ENCODE measurements at places on chromosomes 2 and 18.

- no peak for DNase-seq
Measured at GRCh38 chr2:240133401-240133800, 2.7 kb downstream of the COPS9 start.

GRCh38 chr18:13487237-13487636 is 239.1 kb downstream of the FAM210A start:
- DNase-seq: no peak

GRCh38 chr2:112791019-112791418 is 6.7 kb upstream of the IL1A start:
- DNase-seq: no peak

- no peak for DNase-seq
Measured at GRCh38 chr18:24771300-24771699, 310.9 kb downstream of the HRH4 start.

GRCh38 chr2:27518782-27519113 is 22.1 kb downstream of the GCKR start:
- DNase-seq: no peak
